Lower lobe of right lung (tissue), 2 donors: ENCODE measurements at places on chromosomes 5 and 9.

DNA sequence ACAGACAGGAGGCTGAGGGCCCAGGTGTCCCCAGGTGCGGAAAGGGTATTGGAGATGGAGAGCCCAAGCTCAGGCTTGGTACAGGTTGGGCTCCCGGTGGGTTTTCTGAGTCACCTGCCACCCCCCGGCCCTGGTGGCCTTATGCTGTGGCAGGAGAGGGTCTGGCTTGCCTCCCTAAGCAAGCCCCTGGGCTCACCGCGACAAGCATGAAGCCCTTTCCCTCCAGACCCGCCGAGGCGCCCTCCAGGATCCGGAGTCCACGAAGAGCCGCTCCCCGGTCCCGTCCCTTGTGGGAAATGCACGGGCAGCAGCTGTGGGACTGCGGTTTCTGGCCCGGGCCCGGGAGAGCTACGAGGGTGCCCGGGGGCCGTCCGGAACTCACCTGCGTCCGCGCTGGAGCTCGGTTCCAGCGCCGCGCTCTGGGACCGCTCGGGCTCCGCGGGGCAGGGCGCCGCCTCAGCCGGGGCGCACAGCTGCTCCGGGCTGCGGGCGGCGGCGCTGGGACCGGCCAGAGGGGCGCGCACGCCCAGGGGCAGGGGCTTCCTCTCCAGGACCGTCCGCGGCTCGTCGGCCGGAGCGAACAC, 757 bp downstream of the SAPCD2 start:
- no peak overlapping the region for H3K27ac ChIP-seq
- no peak overlapping the region for H3K4me3 ChIP-seq
- H3K36me3 ChIP-seq: no peaks in the 10 kb centered on the region
- DNase-seq: peak; percentile 45
- H3K27me3 ChIP-seq: peaks cover 14% of the 10 kb centered on the region
- H3K4me1 ChIP-seq: peaks cover 12% of the 10 kb centered on the region

DNA sequence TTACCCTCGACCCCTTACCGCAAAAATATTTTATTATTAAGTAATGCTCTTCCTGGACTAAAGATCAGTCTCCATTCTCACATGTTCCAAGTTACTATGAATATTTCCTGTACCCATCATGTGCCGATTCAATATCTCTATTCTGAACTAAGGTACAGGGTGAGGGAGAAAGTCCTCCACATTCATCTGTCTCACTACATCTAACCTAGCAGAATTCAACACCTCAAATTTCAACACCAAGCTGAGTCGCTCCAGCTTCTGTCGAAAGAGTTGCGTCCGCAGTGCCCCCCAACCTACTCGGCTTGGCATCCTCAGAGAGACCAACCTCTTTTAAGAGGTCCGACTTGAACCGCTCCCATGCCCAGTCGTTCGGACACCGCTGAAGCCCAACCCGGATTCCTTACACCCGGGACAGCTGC, 1.0 kb downstream of the CERT1 start:
- H3K4me1 ChIP-seq: peaks cover 40% of the 10 kb centered on the region
- peak overlapping the region; percentile 77 for H3K4me3 ChIP-seq
- no peaks in the 10 kb centered on the region for H3K27me3 ChIP-seq
- H3K36me3 ChIP-seq: no peaks in the 10 kb centered on the region
- no peak for DNase-seq
- peak overlapping the region; percentile 89 for H3K27ac ChIP-seq

GRCh38 chr9:107108342-107109130, 174.5 kb upstream of the RAD23B start:
- no peak overlapping the region for H3K4me3 ChIP-seq
- no peak for DNase-seq
- H3K27me3 ChIP-seq: no peaks in the 10 kb centered on the region
- H3K4me1 ChIP-seq: no peaks in the 10 kb centered on the region
- H3K27ac ChIP-seq: no peak overlapping the region
- no peaks in the 10 kb centered on the region for H3K36me3 ChIP-seq

DNA sequence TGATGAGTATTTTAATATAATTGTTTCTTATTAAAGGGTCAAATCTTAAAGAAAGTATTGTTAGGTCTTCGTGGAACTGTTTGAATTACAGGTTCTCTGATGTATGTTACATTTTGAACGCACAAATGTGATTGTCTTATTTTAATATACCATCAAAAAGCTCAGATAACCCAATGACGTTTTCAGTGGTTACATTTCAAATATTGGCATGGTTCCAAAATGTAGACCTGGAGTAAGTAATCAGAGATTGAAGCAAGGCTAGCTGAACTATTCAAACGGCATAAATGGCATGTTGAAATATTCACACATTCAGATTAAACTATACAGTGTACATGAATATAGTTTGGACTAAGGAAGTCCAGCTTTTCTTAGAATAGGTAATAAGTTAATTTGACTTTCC, 281.7 kb upstream of the EFNA5 start:
- H3K4me1 ChIP-seq: no peaks in the 10 kb centered on the region
- H3K36me3 ChIP-seq: no peaks in the 10 kb centered on the region
- H3K4me3 ChIP-seq: no peak overlapping the region

- no peak for DNase-seq
- no peak overlapping the region for H3K27ac ChIP-seq
- H3K4me1 ChIP-seq: no peaks in the 10 kb centered on the region
Observed at GRCh38 chr9:75592586-75592985, 297.9 kb upstream of the PCSK5 start.

DNA sequence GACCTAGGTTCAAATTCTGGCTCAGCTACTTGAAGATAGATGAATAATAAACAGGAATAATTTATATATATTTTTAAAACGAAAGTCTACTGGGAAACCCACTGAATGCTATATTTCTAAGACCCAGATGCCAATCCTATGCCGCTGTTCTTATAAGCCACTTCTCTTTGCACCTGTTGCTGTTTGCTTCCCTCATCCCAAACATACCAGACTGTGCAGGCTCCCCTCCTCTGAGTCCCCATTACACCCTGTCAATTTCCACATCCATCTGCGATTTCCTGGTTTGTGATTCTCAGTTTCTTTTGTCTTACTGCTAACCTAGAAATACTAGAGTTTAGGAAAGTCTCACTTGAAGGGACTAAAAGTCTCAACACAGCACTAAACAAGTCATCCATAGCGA, 92.8 kb upstream of the CAST start:
- DNase-seq: no peak
- H3K36me3 ChIP-seq: no peaks in the 10 kb centered on the region
- H3K4me3 ChIP-seq: no peak overlapping the region
- no peak overlapping the region for H3K27ac ChIP-seq
- H3K4me1 ChIP-seq: peaks cover 7% of the 10 kb centered on the region
- H3K27me3 ChIP-seq: no peaks in the 10 kb centered on the region
